ENCODE measurements at places on chromosomes 5 and 9.

GRCh38 chr9:95724253-95724991 lies 151.1 kb upstream of the ERCC6L2 start:
- peak; percentile 32 for DNase-seq

DNA sequence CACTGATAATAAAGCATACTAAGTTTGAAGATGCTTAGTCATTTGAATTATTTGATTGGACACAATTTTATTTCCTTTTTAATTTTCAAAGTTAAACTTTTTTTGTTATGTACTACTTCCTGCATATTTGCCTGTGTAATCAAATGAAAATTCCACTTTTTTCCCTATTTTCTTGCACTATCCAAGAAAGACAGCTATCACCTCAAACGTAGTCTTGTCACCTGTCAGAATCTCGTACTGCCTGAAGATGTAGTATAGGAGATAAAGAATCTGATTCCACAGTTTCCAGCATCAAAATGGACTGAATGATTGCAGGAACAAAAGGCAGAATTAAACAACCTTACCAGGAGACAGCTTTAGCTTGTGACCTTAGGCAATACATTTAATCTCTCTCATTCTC lies 818.8 kb downstream of the MAT2B start:
- no peak for DNase-seq

GRCh38 chr5:51829691-51830090 lies 446.4 kb downstream of the ISL1 start:
- no peak for DNase-seq

DNA sequence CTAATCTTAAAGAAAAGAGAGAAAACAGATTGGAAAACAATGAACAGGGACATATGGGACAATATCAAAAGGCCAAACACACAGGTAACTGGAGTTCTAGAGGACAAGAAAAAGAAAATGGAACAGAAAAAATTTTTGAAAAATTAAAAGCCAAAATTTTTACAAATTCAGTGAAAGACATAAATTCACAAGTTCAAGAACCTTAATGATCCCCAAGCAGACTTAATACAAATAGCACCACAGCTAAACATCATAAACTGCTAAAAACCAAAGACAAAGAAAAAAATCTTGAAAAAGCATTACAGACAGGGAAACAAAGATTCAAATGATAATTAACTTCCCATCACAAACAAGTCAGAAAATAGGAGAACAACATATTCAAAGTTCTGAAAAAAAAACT lies 338.5 kb upstream of the SLC30A5 start:
- no peak for DNase-seq

- no peak for DNase-seq
These were observed 30.1 kb upstream of the SNX24 start for GRCh38 chr5:122815218-122815767.

Measured in activated T-helper 1 cell treated with Interleukin-2 at 50 U/mL for 16 hours (primary cell).